Activated CD8-positive, alpha-beta memory T cell treated with anti-CD3 and anti-CD28 coated beads for 48 hours (primary cell): ENCODE measurements at places on chromosomes 6 and 20.

DNA sequence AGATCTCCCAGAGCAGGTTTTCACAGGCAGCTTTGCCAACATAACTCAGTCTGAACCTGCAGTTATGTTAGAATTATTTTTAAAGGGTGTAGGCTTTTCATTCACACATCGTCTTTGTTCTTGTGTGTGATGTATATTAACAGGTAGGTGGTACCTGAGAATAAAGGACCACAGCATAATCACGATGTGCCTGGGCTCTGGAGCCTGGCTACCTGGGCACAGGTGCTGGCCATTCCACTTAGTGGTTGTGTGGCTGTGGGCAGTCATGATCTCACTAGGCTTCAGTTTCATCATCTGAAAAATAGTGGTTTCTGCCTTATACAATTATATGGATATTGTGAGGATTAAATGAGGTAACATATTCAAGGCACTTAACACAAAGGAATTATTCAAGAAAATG, 6.4 kb downstream of the CD109 start:
- DNase-seq = no peak

- DNase-seq = no peak
These were observed 5.1 kb upstream of the MBOAT1 start for GRCh38 chr6:20217324-20217855.

DNA sequence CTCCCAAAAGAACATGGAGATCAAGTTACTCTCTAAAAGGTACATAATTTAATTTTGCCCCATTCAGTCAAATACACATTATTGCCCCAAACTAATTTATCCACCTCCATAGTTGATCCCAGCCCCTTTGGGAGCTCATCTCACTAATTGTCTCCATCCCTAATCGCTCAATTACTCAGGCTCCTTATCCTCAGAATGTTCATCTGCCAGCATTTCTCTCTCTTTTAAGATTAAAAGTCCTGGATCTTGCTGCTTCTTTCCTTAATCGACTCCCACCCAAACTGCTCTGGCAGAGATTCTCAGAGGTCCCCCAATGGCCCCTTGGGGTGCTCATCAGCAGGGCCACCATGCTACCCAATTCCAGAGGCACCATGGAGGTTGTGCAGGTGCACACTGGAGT, 18.4 kb upstream of the NNAT start:
- no peak for DNase-seq

DNA sequence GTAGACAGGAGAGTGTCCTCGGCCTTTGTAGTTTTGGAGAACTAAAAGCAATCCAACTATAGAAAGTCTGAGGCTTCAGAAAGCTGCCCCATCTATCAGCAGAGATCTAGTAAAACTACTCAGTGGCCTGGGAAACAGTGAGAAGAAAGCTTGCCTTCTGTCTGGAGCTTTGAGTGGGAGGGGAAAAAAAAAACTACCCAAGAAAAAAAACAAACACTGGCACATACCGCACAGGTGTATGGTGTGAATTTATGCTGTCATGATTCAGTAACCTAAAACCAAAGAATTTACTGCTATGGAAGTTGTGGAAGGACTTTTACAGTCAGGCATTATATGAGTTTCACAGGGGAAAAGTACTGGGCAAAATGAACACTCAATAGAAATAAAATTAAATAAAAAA, 280.5 kb downstream of the ADGRB3 start:
- no peak for DNase-seq
